Right ventricle myocardium superior (tissue), 1 donor: ENCODE measurements at places on chromosomes 12 and 14. TPM values are rescaled to one million over a fixed set of nuclear protein-coding genes. Genes with fewer than 3 reads are reported as not detected.

- no peak for DNase-seq
Observed at GRCh38 chr12:111570084-111570961, 28.8 kb downstream of the ATXN2 start.

- DNase-seq = no peak
Observed at GRCh38 chr14:102663440-102663839, 71.0 kb downstream of the RCOR1 start.

DNA sequence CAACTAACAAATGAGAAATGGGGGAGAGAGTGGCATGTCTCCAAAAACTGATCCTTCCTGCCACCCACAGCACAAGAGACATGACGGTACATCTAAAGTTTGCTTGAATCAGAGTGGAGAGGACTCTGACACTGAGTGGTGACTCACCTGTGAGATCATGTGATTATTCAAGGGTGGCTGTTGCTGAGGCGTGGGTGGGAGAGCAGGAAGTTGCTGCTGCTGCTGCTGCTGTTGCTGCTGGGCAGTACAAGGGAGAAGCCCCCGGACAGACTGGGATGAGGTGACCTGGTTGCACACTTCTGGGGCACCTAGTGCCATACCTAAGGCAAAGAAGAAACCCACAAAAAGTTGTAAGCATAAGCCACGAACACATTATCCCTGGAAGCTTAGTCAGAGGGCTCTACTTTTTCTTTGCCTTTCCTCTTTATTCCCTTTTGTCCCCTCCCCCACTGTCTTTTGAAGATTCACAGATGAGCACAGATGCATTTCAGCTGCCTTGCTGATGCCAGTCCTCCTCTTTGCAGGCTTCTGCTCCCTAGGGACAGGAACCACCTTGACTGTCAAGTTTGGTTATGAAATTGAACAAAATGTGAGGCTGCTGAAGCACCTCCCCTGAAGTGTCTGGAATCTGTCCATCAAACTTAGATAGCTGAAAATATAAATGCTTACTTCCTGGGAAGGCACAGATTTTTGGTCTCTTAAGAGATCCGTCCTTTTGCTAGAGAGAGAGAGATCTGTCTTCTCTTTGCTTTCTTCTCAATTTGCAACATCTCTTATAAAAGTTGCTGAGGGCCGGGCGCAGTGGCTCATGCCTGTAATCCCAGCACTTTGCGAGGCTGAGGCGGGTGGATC lies 29.4 kb upstream of the STAC3 start:
- DNase-seq = no peak

The BCL11B gene
- 0.08 TPM for total RNA-seq

- no peak for DNase-seq
Observed at GRCh38 chr14:101177301-101177971, 273.9 kb upstream of the RTL1 start.

GRCh38 chr12:102954134-102954533 lies 3.3 kb upstream of the ASCL1 start:
- DNase-seq = no peak

DNA sequence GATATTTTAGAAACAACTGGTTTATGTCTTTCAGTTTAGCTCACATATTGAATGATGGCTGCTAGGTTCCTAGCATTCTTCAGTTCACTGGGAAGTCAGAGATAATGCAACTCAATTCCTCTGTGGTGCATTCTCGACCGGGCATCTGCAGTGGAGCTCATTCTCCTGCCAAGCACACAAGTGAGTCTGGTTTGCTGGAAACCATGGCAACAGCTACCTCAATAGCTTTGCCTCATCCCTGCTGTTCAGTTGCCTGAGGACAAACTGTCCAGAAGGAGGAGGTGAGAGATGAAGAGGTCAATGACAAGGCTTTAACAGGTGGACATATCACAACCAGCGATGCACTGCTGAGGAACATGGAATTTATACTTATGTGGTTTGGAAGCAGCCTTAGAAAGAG lies 816.9 kb downstream of the AACS start:
- DNase-seq = no peak

The FLRT2 gene
- 3.0 TPM for total RNA-seq

DNA sequence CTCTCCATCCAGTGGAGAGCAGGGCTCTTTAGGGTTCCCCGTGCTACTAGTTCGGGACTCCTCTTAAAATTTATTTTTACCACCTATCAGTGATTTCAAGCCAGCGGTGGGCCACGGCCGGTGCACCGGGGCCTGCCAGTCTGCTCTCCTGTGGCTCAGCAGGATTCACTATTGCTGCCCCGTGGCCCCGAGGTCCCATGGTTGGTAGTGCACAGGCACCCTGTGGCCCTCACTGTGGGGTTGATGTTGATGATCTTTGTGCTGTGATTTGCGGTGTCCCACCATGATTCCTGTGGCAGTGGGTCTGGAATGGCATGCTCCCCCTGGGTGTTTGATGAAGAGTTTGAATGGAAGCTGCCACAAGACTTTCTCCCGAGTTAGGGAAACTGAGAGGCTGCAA lies 12.6 kb upstream of the MEG3 start:
- DNase-seq = no peak

- no peak for DNase-seq
Observed at GRCh38 chr12:132651444-132652100, 33.0 kb downstream of the P2RX2 start.

The DIO2 gene
- 2.8 TPM for total RNA-seq

The SLC6A15 gene
- total RNA-seq = not detected
